MV-4-11 (cell line): ENCODE measurements at places on chromosomes 5 and 9.
A peak's percentile ranks its signal among the peaks of the same experiment; 100 is the strongest.

GRCh38 chr5:76363352-76364225, 39.5 kb upstream of the IQGAP2 start:
- no peak for DNase-seq

GRCh38 chr9:8486095-8486494, 686.5 kb upstream of the DMAC1 start:
- DNase-seq: peak; percentile 6

DNA sequence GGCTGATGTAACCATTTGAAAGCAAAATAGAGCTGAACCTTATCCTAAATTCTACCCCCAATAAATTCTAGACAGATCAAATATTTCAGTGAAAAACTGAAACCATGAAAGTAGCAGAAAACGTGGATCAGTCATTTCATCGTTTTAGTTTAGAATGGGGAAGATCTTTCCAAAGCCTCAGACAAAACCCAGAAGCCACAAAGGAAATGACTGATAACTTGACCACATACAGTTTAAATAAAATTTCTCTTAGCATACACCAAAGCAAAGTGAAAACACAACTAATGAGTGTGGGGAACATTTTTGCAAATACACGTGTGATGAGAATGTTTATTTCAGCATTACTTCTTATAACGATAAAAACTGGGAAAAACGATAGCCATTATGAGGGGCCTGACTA, 284.8 kb downstream of the ADGRV1 start:
- peak; percentile 69 for DNase-seq

- DNase-seq: no peak
Measured at GRCh38 chr9:70315389-70315788, 56.6 kb downstream of the SMC5 start.

DNA sequence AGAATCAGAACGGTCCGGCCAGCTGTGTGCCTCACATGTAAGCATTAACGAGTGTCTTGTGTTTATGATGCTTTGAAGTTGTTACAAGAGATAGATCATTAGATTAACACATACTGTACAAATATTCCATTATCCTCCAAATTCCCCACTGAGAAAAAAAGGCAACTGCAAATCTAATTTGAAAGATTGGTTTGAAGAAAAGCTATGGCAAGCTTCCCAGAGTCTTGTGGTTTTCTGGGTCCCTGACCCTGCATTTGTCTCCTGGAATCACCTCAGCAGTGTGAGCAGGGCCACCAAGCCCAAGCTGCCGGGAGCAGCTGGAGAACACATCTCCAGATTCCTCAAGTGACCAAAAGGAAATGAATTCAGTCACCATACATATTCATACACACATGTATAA, 36.9 kb upstream of the ADAMTS16 start:
- no peak for DNase-seq

- no peak for DNase-seq
Measured at GRCh38 chr9:17906176-17906840, 327.4 kb downstream of the SH3GL2 start.

- no peak for DNase-seq
Measured at GRCh38 chr5:43769571-43770355, 166.8 kb downstream of the NNT start.

DNA sequence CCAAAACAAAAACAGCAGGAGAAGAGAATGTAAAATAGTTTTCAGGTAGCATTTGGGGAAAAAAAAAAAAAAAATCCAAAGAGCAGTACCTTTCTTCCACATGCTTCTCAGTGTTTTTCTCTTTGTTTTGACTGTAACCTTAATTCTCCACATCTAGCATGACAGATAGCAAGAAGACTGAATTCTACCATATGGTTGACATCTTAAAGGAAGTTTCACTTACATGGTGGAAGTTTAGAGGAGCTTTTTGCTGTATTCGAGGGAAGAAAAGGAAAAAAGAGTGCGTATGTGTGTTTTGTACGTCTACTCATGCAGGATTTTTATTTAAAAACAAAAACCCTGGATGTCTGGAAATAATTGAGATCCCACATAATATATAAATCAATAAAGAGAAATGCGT, 604.8 kb downstream of the CCDC171 start:
- DNase-seq: no peak

GRCh38 chr5:117657541-117657940, 1082.9 kb upstream of the SEMA6A start:
- DNase-seq: no peak
